Right kidney (tissue), 9 donors: ENCODE measurements at places on chromosomes 5 and 9.

- DNase-seq: no peak
Observed at GRCh38 chr5:101611039-101611438, 685.0 kb downstream of the SLCO4C1 start.

DNA sequence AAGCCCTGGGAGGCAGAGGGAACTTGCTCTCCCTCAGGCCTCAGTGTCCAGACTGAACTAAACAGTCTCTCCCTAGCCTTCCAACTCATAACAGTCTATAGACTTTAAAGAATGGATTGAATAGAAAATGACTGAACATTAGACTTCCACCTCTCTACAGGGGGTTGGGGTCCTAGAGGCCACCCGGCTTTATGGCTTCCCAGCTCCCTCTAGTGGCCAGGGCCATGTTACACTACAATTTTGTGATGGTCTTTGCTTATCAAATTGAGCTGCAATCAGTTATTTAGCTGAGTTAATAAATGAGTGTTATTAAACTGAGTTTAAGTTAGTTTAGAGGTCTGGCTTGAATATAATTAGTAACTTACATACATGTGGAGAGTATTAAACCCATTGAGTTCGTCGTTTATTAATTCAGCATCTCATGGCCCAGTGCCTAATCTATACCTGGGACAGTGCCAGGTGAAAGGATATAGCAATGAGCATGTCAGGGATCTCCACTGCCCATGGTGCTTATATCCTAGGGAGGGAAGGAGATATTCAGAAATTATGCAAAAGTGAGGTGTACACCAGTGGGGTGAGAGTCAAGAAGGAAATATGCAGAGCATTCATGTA is 105.2 kb downstream of the SH3TC2 start:
- DNase-seq: no peak

- no peak for DNase-seq
Observed at GRCh38 chr9:115262952-115263351, 145.0 kb upstream of the TNC start.

DNA sequence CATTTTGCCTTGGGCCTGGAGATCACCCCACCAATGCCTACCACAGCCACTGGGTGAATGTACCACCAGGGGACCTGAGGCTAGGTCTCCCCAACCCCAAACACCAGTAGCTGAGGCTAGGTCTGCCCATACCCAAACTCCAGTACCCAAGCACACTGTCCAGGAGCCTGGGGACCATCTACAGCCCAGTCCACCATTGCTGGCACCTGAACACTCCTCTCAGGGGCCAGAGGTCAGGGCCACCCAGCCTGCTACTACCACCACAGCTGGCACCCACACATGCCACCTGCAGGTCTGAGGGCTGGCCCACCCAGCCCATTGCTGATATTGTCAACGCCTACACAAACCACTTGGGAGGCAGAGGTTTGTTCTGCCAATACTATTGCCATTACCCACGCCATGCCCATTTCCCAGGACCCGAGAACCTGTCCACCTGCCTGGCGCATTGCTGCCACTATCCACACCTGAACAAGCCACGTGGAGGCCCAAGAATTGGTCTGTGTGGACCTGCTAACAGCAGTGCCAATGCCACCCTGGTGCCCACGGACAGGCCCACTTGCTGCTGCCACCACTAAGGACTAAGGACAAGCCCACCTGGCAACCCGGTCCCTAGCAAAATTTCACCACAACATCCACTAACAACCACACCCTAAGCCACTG is 59.2 kb downstream of the ZDHHC21 start:
- DNase-seq: no peak

DNA sequence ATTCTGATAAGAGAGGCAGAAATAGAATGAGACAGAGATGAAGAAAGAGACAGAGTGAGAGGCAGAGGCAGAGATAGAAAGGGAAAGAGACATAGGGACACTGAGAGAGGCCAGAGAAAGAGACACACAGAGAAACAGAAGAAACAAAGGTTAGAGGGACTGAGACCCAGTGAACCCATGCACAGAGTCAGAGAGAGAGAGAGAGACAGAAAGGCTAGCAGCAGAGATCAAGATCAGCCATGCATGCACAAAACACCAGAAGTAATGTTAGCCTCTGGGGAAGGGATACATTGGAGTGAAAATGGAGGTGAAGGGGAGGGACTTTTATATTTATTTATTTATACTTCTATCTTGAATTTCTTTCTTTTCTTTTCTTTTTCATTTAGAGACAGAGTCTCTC is 14.1 kb upstream of the SPARC start:
- no peak for DNase-seq

- DNase-seq: no peak
Observed at GRCh38 chr9:125961072-125961471, 213.9 kb downstream of the PBX3 start.

- DNase-seq: no peak
Observed at GRCh38 chr9:122127396-122127798, 32.2 kb downstream of the NDUFA8 start.

GRCh38 chr5:2133080-2133479 is 250.4 kb upstream of the IRX4 start:
- no peak for DNase-seq

DNA sequence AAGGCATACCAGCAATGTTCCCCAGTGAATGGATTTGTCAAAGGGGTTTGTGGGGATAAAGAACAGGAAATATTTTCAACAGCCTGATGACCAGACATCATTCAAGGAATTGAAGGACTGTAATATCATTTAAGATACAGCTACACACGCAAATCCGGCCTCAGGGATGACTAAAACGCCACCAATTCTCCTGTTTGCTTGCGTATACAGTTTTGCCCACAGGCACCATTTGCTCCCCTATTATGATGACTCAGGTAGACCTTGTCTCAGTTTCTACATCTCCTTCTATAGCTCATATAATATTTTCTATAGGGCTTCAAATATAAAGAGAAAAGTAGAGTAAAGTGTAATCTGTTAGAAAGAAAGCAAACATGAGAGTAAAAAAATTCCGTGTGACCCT is 29.7 kb upstream of the ITGA1 start:
- DNase-seq: no peak

DNA sequence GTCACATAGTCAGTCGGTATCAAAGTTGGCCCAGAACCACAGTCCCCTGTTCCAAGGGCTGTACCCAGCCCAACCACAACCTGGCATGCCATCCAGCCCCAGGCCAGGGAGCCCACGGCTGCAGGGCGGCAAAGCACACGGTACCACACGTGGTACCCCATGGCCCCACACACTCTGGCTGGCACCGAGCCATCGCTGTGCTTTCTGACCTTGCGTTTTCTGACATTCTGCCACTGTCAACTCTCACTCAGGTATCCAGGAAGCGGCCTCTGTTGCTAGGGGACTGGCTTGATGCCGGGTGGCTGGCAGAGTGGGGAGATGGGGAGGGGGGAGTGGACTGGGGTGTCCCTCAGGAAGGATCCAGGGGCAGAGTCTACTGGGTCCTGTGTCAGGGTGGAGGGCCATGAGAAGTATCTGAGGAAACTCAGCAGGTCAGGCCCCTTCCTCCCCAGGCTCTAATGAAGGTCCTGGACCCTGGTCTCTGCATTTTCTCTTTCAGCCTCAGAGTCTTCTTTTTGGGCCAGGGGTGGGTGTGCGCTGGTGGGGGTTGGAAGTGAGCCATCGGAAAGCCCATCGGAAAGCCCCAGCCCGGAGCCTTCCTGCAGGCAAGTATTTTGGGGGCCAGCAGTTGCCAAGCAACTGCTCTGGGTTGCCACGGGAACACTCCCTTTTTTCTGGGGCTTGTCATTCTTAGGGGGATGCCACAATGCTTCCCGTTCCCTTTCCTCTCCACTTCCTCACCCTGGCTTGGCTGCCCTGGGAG is 21.0 kb upstream of the RALGDS start:
- DNase-seq: no peak

DNA sequence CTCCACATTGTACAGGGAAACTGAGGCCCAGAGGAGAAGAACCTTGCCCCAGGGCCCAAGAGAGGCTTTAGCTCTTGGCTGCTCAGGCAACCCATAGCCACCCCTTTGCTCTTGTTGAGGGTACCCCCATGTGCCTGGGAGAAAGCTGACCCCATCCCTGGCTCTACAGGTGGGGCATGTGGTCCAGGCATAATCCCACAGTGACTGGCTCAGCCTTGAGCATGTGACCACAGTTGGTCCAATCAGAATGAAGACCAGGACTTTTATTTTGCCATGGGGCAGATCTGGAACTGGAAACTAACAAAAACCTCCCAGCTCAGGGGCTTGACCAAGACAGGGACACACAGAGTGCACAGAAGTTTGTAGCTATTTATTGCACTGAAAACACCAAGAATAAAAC is 29.3 kb downstream of the SLC6A7 start:
- no peak for DNase-seq
